ENCODE measurements at places on chromosomes 7 and 10. TPM values are rescaled to one million over a fixed set of nuclear protein-coding genes. Genes with fewer than 3 reads are reported as not detected.

The SHTN1 gene
- 39.4 TPM for total RNA-seq

The GDF2 gene
- total RNA-seq, result not detected

The DPYSL4 gene
- total RNA-seq, result 13.5 TPM

The SYNPO2L gene
- 0.20 TPM for total RNA-seq

The TCTN3 gene
- total RNA-seq, result 43.1 TPM

The CLCN1 gene
- not detected for total RNA-seq

The UPK3BL2 gene
- total RNA-seq, result 17.7 TPM

The CTAGE8 gene
- total RNA-seq, result not detected

DNA sequence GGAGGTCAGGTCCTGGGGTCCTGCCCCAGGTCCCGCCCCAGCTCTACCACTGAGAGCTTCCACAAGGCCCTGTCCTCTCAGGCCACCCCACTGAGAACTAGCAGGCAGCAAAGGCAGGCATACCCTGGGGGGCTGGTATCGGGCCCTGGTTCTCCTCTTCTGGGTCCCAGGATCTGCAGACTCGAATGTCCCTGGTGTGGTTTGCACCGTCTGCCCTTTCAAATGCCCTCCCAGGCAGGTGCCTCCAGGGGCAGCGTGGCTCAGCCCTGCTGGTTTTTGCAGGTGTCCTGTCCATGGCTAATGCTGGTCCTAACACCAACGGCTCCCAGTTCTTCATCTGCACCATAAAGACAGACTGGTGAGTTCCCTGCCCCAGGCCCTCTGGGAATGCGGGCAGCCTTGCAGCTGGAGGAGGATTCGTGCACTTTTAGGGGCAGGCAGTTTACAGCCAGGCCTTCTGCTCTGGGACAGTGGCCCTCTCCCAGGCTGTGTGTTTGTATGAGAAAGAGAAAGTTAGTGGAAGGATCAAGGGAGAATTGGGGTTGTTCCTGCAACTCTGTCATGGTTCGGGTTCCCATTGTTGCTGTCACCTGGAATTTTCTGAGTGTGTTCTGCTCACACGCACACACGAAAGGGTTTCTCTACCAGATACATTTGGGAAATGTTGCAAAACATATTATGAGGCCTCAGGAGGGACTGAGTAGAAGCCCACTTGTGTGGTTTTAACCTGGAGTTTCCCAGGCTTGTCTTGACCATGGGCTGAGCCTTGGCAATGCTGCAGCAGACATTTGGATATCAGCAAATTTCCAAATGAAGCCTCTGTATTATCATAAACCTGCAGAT is 5.0 kb downstream of the PPIF start:
- DNase-seq, result no peak

DNA sequence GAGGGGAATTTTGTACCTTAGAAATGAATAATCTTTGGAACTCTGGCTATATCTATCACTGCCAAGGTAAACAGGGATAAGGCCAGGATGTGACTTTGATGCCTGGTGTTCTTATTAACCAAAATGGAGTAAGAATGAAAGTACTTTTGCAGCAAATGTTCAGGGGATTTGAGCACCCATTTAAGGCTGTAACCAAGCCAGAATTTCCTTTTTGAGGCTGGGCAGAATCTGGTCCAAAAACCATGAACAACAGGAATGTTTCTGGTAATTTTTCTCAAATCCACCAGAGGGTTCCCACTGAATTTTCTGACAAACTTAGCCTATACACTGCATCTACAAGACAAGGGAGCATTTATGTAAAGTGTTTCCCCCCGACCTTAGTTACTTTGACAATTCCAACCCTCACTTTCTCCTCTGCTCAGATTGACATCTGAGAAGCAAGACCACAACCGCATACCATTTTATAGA is 120.6 kb downstream of the BAMBI start:
- DNase-seq, result no peak

- no peak for DNase-seq
These were observed 70.9 kb downstream of the CTBP2 start for GRCh38 chr10:125089469-125089868.

DNA sequence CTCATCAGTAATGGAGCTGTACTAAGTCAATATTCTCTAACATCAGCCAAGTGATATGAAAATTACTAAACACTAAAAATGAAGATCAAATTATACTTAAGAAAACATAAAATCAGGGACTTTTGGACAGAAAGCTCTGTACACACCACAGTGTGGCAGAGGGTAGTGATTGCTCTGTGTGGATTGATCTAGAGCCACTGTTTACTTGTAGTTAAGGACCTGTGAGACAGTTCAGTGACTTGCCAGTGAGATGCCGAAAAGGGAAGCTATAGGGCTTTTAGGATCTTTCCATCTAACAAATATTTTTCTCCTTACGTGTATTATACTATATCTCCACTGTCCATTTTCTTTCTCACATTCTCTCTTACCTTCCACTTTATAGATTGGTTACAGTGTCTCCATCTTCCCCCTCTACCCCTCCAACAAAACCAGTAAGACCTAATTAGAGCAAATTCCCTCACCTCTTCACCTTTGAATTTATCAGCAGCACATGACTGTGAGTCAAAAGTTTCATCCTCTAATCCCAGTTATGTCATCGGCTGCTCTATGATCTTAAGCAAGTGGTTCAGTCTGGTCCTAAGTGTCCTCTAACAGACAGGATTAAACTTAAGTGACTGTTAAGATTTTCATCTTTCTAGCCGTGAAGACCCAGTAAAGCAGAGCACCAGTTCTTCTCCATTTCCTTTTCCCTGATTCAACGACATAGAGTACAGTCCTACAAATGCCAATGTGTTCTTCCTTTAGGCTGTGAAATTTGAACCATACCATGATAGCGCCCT is 6.9 kb downstream of the PIK3CG start:
- DNase-seq, result no peak

DNA sequence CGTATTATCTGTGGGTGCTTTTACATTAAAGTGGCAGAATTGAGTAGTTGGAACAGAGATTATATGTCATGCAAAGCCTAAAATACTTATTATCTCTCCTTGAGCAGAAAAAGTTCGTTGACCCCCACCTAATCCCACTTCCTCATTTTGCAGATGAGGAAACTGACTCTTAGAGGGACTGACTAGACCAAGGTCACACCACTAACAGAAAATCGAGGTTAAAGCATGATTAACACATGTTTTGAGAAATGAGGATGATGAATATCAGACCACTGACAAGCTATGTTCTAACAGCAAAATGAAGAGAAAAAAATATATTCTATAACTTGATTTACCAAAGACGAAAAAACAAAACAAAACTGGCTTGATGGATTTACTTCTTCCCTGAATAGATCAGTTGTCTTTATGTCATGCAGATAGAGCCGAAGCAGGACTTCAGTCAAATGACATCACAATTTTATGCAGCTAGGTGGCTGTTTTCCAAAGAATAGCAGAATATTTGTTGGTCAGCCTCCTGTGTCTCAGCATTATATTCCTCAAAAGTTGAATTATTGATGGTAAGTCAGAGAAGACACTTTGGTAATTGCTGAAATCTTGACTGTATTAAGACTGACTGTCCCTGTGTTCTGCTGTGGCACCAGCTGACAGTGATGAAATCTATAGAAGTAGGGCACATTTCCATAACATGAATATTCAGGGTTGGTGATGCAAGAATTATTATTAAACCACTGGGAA is 24.2 kb upstream of the SMIM30 start:
- no peak for DNase-seq

GRCh38 chr10:17497446-17498030 is 43.1 kb upstream of the ST8SIA6 start:
- no peak for DNase-seq

GRCh38 chr7:739983-740942 is 13.2 kb upstream of the PRKAR1B start:
- DNase-seq, result no peak

DNA sequence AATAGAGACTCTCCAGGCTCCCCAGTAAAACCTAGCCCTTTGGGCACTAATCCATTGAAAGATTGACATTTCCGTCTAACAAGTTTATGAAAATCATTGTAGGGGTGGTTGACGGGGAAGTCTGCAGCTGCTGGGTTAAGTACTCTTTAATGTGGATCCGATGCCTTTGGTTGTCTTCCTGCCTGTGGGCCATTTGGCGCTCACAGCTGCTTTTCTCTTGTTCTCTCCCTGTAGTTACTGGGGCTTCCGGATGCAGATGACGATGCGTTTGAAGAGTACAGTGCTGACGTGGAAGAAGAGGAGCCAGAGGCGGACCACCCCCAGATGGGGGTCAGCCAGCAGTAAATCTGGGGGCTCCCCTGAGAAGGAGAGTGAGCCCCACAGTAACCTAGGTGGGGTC is 22.4 kb downstream of the MTURN start:
- DNase-seq, result no peak

DNA sequence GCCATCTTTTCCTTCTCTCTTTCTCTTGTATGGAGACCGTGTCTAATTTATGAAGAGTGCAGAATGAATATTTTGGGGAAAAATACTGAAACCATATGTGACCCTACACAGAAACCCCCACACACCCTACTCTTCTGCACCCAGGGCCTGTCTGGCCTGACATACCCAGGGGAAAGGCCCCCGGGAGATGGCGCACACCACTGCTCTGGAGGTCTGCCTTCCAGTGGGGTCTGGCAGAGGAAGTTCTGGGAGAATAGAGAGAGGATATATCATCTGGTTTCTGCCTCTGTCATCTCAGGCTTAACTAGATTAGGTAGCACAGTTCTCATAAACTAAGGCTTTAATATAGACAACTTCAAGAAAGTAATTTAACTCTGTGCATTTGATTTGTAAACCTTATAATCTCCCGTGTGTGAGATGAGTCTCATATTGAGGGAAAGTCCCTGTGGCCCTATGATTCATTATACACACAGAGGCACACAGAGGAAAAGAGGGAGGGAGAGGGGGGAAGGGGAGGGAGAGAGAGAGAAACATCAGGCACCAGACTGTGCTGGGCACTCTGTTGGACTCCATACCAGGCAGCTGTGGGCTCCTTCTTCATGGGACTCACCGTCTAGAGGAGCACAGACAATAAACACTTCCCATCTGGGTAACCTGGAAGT is 123.3 kb downstream of the AOAH start:
- no peak for DNase-seq

DNA sequence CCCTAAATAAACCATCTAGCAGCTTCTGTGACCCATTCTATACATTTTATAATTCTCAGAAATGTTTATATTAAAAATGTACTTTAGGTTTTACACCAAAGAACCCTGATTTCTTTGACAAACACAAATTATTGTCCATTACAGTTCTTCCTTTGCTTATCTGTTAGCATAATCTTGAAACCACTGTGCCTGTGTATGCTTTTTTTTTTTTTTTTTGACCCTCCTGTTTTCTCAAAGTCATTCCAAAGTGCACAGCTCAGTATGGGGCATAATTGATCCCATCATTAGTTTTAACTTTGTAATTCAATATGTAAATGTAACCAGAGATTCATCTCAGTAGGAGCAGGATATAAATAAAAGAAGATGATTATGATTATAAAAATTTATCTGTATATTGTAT is 229.3 kb downstream of the DGKB start:
- no peak for DNase-seq

GRCh38 chr10:12333380-12334185 is 15.8 kb upstream of the CAMK1D start:
- no peak for DNase-seq

GRCh38 chr7:40700653-40701421 is 566.0 kb downstream of the SUGCT start:
- peak; percentile 57 for DNase-seq

- DNase-seq, result no peak
These were observed 76.1 kb downstream of the ZNF277 start for GRCh38 chr7:112282476-112283188.

- DNase-seq, result no peak
These were observed 477.3 kb downstream of the SDK1 start for GRCh38 chr7:3778345-3778744.

- peak; percentile 79 for DNase-seq
These were observed 20.8 kb upstream of the UNC5B start for GRCh38 chr10:71191551-71192076.

- no peak for DNase-seq
These were observed 22.5 kb downstream of the SYPL1 start for GRCh38 chr7:106089647-106090046.

- DNase-seq, result no peak
These were observed 12.7 kb downstream of the FZD1 start for GRCh38 chr7:91276909-91277308.

- no peak for DNase-seq
These were observed 135.1 kb downstream of the CHN2 start for GRCh38 chr7:29329686-29330085.

DNA sequence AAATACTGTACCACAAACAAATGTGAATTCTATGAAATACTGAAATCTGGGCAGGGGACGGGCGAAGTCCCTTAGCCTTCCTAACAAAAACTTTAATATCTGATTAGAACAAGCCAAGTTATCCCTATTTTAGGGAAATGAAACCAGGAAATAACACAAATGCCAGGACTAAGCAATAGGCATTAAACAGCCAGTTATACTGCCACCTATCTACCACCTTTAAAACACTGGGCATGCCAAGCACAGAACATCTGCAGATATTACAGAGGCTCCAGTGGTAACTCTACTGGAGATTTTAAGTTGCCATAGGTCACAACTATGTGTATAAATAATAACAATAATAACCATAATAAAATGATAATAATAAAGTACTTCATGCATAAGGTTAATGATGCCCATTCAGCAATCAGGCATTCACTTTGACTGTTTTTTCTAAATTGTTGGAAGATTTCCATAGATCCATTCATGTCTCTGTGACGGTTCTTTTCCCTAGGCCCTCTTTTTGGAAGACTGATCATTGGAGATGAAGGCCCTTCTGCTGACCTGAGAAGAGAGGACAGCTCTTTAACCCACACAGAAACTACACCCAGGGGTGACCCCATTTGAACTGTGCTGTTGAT is 195.7 kb downstream of the CACNA2D1 start:
- DNase-seq, result no peak

DNA sequence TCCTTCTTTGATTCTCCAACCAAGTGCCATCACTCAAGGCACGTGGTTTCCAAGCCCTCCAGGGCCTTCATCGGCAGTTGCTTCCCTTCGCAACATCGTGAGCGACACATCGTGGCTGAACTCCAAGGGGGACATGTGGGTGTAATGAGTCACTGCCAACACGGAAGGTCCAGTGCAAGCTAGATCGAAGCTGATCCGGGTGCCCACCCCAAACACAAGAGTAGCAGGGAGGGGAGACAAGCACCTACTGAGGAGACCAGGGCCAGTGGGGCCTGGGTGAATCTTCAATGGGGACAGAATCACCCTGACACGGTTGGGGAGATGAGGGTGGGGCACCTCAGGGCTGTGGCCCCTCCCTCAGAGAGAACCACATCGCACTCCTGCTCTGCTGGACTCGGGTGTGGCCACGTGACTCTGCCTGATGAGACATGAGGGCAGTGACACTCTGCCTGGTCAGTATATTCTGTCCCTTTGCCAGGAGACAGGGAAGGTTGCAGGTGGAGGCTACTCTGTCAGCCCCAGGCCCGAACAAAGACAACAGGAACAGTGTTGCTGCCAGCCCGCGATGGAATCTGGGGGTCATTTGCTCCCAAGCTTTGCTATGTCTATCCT is 36.8 kb upstream of the HSPA12A start:
- no peak for DNase-seq

DNA sequence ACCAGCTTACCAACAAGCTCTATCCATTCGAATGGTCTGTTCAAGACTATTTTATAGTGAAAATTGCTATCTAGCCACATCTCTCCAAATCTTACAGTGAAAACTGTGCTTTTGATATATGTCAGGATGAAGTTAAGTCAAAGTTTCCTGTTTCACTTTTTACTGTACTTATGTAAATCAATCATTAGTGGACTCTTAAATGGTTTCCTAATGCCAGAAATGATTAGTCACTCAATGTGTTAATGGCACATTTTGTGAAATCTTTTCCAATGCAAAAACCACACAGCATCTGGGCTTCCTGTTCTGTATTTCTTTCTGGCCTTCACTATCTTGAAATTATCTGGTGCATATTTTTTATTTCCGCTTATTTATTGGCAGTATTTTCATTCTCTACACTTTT is 87.3 kb upstream of the STEAP1B start:
- no peak for DNase-seq

- DNase-seq, result peak; percentile 73
These were observed 250.5 kb downstream of the NSUN6 start for GRCh38 chr10:18400906-18401245.

All from endodermal cell (in vitro differentiated cells).